ENCODE measurements at places on chromosomes 2 and 18. TPM values are rescaled to one million over a fixed set of nuclear protein-coding genes. Genes with fewer than 3 reads are reported as not detected.

COL4A3 gene
- 0.49 TPM for total RNA-seq

DNA sequence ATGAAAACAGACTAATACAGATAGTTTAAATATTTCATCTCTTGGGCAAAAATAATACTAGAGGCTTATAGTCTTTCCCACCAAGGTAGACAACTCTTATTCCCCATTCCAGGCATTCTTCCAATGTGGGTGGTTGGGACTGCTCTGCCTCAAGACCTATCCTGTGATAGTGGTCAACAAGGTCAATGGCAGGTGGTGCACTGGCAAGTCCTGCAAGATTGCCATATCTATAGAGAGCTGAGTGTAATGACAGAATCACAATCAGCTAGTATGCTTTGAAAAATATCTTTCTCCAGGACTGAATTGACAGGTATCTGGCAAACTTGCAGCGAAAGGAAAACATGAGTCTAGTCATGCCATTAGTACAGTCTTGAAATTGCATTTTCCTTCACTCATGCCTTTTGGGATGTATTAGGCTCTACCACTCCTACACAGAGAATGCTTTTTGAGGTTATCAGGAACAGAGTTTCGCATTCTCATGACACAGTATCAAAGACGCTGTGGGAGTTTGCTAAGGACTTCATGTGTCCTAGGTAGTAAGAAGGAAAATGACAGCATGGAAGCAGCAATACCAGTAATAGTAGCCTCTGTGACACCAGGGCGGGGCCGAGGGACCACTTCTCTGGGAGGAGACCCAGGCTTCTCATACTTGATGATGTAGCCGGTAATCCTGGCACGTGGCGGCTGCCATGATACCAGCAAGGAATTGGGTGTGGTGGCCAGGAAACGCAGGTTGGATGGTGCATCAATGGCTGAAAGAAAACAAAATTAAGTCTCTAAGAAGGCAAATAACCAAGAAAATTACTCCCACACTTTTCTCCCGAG, 61.0 kb downstream of the FN1 start:
- no peak for DNase-seq

SCTR gene
- total RNA-seq: not detected

ASAP2 gene
- total RNA-seq: 80.8 TPM

DNA sequence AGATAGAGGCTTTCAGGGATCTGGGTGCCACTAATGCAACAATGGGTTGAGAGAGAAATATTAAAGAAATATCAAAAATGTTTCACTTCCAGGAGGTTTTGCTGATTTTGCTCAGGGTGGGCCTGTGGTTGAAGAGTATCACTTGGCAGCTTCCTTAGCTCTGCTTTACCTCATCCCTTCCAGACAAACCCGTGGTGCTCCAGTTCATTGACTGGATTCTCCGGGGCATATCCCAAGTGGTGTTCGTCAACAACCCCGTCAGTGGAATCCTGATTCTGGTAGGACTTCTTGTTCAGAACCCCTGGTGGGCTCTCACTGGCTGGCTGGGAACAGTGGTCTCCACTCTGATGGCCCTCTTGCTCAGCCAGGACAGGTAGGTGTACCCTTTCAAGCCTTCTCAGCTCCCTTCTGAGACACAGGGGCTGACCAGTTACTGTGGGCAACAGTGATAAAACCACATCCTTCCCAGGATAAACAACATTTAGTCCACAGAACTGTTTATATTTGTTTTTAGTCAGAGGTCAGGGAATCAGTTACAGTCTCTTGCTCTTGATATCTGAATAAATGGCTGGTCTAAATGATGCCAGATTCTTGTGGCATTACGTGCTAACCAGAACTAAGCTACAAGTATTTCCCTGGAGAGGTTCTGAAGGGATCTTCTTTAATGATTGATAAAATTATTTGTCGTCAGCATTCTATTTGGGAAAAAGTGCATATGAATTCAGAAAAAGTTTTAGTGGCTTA, 7.0 kb downstream of the SLC14A1 start:
- no peak for DNase-seq

MEP1B gene
- total RNA-seq: not detected

DPP10 gene
- total RNA-seq: not detected

- DNase-seq: peak; percentile 95
Observed at GRCh38 chr2:85707304-85707703, 13.1 kb downstream of the GNLY start.

DNA sequence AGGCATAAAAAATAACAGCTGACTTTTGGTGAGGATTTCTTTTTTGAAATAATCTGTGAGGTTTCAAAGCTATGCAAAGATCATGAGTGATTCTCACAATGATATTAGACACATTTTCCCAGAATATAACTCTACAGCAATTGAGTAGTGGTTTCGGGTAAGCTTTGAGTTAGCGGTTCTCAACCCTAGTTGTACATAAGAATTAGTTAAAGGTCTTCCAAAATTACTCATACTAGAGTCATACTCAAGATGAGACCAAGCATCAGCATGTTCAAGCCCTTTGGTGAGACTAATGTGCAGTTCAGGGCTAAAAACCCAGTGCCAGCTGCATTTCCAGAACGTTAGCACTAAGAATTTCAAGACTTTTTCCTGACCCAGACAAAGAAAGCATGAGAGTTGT, 31.1 kb downstream of the DSG4 start:
- DNase-seq: no peak

GRCh38 chr18:69490072-69490471, 89.4 kb downstream of the DOK6 start:
- no peak for DNase-seq

All from MCF 10A (cell line).